SK-N-MC (cell line): ENCODE measurements at places on chromosomes 5 and 9.

- DNase-seq, result no peak
Observed at GRCh38 chr9:124789531-124789930, 12.6 kb downstream of the OLFML2A start.

DNA sequence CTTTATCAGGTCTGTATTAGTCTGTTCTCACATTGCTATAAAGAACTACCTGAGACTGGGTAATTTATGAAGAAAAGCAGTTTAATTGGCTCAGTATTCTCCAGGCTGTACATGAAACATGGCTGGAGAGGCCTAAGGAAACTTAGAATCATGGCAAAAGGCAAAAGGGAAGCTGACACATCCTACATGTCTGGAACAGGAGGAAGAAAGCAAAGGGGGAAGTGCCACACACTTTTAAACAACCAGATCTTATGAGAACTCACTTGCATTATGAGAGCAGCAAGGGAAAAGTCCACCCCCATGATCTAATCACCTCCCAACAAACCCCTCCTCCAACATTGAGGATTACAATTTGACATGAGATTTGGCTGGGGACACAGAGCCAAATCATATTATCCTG lies 132.1 kb downstream of the PCSK1 start:
- DNase-seq, result no peak

DNA sequence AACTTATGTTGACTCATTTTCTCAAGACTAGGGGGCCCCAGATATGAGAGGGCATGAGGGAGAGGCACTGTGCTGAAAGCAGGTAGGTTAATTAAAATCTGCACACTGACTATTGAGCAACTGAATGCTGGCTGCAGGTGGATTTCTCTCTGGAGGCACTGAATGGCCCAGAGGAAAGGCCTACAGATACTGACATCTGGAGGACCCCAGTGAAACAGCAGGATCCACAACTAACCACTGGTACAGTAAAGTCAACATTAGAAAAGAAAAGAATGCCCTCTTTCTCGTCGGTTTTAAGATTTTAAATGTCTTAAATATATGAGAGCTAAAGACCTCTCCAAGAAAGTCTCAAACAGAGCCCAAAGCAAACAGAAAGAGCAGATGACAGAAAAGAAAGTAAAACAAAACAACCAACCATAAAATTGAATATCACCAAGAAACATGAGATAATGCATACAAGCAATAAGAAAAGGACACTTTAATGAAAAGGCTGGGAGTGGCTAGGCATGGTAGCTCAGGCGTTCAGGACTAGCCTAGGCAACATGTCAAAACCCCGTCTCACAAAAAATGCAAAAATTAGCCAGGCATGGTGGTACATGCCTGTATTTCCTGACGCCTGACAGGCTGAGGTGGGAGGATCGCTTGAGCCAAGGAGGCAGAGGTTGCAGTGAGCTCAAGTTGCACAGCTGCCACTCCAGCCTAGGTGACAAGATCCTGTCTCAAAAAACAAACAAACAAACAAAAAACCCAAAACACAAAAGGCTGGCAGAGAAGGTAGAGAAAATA lies 43.3 kb downstream of the PUM3 start:
- no peak for DNase-seq

GRCh38 chr5:87155106-87155505 lies 112.6 kb upstream of the RASA1 start:
- no peak for DNase-seq

- DNase-seq, result no peak
Observed at GRCh38 chr9:121354141-121354540, 15.9 kb downstream of the STOM start.

DNA sequence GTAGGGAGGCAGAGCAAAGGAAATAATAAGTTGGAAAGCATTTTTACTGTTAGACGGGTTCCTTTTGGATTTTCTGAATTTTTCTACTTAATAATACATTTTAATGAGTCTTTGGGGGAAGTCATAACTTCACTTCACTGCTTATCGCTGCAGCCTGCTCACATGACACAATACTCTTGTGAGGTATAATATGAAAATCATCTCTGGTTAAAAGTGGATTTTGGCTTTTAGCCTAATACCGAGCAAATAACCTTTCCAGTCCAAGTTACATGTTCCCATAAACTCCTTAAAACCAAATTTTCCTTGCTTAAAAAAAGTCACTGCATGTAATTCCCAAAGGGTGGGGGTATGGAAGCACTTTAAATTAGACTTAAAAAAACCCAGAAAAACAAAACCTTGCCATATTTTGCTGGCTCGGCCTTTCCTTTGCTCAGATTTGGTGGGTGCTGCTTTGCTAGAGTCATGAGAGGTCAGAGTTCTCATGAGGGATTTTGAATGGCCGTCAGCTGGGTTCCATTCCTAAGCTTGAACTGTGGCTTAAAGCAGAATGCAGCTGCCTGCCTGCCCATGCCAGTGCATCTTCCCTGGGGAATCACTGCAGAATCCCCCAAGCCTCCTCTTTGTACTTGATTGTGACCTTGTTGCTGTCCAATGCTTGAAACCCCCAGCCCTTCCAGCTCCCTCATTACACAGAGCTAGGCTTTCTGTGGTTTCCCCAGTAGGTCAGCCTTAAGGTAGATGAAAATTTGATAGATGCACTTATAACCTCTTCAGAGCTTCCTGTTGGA lies 331.8 kb downstream of the KDM4C start:
- DNase-seq, result peak; percentile 24

DNA sequence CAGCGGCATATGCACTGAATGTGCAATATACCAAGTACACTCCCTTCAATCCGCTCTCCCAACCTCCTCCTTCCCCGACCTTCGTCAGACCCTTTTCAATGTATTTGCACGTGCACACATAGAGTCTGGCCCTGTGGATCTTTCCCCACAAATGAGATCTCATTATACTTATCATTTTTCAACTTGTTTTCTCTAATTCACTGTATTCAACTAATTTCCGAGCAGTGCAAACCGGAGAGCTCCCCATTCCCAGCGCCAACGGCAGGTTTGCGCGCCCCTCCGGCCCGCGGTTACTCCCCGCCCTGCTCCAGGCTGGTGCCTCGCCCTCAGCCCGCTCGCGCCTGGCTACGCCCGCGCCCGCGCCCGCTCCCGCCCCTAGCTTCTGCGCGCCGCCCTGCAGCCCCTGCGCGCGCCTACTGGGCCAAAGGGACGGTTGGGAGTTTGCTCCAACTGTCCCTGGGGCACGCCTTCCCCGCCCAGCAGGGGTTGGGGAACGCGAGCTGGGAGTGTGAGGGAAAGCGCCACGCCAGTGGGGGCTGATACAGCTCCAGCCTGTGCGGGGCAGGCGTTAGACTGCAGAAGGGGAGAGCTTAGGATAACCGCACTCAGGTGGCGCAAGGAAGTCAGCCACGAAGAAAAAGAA lies 3.3 kb upstream of the CDC20B start:
- no peak for DNase-seq

DNA sequence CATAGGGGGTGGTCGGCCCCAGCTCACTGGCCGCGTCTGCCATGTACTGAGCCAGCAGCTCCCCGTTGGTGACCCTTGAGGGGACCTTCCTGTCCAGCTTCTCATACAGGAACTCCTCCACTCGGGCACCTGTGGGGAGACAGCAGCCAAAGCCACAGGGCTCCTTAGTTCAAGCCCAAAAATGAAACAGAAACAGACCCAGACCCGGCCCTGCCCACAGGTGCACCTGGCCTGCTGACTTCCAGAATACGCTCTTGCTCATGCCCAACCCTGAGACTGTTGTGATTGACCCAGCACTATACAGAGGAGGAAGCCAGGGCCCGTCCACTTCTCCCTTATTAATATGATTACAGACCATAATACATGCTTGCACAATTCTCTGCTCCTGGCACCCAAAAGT lies 7.0 kb downstream of the SH3GLB2 start:
- no peak for DNase-seq

- peak; percentile 12 for DNase-seq
Observed at GRCh38 chr5:132063090-132063911, 2.8 kb downstream of the IL3 start.

GRCh38 chr5:54703133-54703532 lies 185.6 kb downstream of the SNX18 start:
- no peak for DNase-seq

- DNase-seq, result no peak
Observed at GRCh38 chr9:117682955-117683710, 21.1 kb upstream of the TLR4 start.

GRCh38 chr9:83665580-83666200 lies 42.1 kb downstream of the UBQLN1 start:
- no peak for DNase-seq

DNA sequence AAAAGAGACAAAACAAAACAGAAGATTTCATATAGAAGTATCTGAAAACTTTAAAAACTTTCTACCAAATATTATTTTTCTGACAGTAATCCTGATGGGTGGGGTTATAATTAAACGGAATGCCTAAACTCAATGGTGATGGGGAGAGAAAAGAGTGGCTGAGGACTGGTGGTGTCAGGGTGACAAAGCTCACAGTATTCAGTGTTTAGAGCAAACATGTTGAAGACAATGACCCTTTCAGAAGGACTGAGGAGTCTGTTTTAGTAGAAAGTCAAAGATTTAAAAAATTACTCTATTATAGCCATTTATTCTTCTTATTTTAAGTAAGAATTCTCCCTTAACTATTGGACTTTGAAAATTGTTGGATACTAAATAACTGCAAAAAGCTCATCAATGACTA lies 1144.0 kb downstream of the TAF11L14 start:
- DNase-seq, result no peak

DNA sequence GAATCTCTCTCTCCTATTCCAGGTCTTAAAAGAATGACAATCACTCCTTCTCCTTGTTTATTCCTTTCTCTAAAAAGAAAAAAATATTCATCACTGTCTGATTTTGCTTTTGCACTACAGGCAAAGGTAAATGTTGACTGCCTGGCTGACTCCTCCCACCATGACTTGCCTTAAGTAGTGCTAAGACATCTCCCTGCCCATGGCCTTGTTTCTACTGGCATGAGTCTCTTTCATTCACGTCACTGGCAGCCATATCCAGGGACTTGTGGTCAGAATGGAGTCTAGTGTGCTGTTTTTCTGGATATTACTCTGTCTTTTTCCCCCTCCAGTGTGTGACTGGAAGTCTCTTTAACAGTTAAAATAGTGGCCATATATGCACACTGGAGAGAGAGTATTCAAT lies 522.9 kb upstream of the DAB2 start:
- no peak for DNase-seq

DNA sequence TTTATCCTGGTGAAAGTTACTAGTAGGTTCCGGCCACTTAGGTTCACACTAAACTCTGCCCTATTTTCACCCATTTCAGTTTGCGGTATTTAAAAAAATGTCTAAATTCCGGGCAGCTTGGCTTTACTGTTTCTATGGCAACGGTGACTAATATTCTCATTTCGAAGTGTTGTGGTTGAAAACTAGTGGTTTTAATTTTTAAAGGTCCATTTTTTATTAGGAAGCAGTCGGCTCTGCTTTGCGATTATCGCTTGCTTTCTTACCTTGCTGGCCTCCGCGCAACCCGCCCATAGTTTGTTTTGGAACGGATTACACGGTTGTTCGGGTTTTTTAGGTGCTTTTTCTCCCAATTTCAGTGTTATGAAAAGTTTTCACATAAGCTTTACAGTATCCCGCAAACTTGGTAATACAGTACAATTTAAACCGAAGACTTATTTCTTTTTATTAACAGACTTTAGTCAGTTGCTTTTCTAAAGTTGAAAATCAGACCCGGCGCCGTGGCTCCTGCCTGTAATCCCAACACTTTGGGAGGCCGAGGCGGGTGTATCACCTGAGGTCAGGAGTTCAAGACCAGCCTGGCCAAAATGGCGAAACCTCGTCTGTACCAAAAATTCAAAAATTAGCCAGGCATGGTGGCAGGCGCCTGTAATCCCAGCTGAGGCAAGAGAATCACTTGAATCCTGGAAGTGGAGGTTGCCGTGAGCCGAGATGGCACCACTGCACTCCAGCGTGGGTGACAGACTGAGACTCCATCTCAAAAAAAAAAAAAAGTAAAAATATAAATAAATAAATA lies 1.6 kb downstream of the KDM4C start:
- no peak for DNase-seq

GRCh38 chr5:65133477-65134110 lies 348.1 kb downstream of the ADAMTS6 start:
- DNase-seq, result no peak

DNA sequence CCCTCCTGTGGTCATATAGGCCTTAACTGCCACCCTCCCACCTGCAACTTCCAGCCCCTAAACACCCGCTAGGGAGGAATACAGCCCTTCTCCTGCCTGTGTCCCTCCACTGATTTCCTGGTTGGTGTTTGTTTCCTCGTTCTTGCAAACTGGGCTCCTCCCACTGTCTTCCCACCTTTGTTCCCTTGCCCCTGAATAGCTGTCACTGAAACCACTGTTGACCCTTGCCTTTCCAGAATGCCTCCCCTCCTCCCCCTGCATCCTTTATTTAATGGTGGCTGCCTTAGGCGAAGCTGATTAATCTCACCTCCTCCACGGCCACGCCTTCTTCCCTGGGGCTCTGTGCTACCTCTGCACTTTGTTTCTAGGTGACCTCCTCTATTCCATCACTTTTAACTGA lies 626.7 kb downstream of the BNC2 start:
- no peak for DNase-seq

GRCh38 chr9:70168521-70168920 lies 90.3 kb upstream of the SMC5 start:
- DNase-seq, result no peak

DNA sequence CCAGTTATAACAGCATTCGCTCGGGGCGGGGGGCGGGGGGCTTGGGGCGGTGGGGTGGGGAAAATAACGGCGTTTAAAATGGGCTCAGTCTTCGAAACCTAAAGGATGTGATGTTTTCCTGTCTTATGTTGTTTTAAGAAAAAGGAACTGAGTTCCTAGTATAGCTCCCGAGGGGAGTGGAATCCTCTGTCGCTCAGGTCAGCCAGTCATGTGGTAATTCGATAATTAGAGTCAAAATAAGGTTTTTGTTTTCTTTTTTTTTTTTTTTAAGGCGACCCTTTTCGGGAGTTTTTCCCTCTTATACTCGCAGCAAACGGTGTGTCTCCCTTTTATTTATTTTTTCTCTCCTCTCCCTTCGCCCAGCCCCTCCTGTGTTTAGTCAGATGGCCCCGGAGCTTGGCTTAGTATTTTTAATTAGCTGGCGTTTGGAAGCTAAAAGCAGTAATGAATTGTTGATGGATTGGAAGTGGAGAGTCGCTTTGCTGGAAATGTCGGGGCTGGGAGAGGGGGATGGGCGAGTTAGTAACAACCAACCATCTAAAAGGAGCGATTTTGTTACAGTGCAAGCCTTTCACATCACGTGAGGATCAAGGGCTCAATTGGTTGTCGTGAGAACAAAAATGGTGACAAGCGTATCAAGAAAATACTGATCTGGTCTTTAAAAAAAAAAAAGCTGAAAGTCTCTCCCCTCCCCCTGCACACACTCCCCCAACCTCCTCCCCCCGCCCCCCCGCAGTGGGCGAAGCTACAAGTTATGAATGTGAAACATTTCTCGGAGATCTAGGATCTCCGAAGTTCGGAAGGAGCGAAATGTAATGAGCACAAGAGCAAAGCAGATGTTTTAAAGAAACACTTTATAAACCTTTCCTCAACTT lies 714 bp upstream of the ZNF608 start:
- DNase-seq, result no peak

- no peak for DNase-seq
Observed at GRCh38 chr5:95007921-95008597, 276.8 kb downstream of the MCTP1 start.
